NCI-H774 (cell line): ENCODE measurements at places on chromosomes 2 and 18.

DNA sequence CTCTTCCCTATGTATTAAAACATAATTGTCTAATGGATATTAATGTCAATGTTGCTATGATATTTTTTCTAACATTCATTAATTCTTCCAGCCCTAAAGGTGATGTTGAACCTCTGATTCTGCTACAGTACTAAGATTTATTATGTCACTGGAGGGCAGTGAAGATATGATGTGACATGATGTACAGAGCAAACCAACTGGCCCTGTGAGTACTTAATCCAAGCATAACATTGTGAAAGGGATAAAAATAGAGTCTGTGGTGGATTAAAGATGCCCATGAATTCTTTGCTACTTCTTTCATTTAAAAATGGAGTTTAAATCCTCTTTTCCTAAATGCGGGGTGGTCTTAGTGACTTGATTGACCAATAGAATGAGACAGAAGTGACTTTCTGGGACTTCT is 51.8 kb downstream of the IL1R2 start:
- no peak for DNase-seq

GRCh38 chr2:58427572-58428095 is 186.5 kb upstream of the FANCL start:
- peak; percentile 26 for DNase-seq

- DNase-seq: no peak
Observed at GRCh38 chr2:43210467-43211303, 15.7 kb downstream of the ZFP36L2 start.

GRCh38 chr2:137228566-137228965 is 463.2 kb downstream of the THSD7B start:
- DNase-seq: no peak

GRCh38 chr2:85257970-85258605 is 69.7 kb downstream of the TGOLN2 start:
- DNase-seq: no peak
